ENCODE measurements at places on chromosomes 4 and X. TPM values are rescaled to one million over a fixed set of nuclear protein-coding genes. Genes with fewer than 3 reads are reported as not detected.
A peak's percentile ranks its signal among the peaks of the same experiment; 100 is the strongest.

DNA sequence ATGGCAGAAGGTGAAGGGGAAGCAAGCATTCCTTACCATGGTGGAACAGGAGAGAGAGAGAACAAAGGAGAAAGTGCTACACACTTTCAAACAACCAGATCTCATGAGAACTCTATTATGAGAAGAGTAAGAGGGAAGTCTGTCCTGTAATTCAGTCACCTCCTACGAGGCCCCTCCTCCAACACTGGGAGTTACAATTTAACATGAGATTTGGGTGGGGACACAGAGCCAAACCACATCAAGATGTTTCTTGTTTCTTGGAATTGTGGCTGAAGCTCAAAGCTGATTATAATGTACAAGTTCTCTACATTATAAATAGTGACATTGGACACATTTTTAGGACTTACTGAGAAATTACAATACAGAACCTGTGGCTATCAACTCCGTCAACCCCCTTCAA lies 29.5 kb upstream of the TAPT1 start:
- no peak for DNase-seq
- no peaks in the 10 kb centered on the region for H3K27me3 ChIP-seq
- no peak overlapping the region for H3K4me3 ChIP-seq

- no peaks in the 10 kb centered on the region for H3K36me3 ChIP-seq
- H3K4me3 ChIP-seq = no peak overlapping the region
- H3K27me3 ChIP-seq = no peaks in the 10 kb centered on the region
Observed at GRCh38 chr4:8836664-8837171, 34.9 kb downstream of the HMX1 start.

DNA sequence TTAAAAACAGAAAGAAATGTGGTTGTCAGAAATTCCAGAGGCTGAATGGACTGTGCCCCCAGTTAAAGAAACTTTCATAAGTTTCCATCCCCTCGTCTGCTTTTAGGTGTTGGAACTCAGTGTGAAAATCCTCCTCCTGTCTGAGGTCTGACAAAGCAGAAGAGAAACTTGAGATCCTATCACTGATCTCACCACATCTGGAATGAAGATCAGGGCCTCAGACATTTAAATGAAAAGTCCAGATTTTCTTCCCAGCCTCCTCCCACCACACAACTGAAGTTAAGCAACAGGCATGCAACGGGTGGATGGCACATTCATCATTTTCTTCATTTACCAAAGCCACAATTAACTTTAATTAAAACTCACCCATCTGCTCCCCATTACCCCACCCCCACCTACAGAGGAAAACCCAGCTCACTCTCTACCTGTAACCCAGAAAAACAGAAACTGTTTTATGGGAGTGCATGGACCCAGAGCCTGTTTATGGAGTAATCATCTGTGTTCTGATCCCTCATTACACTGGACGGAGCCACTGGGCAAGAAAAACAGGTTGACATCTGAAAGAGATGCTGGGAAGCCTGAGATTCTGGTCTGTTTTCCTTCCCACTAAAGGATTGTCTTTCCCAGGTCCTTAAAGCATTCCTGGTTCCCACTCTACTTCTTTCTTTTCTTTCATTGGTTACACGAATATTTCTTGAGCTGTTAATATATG lies 58.1 kb upstream of the HOPX start:
- no peak overlapping the region for H3K27ac ChIP-seq
- H3K36me3 ChIP-seq = no peaks in the 10 kb centered on the region
- H3K4me1 ChIP-seq = no peaks in the 10 kb centered on the region
- no peak for DNase-seq

GRCh38 chrX:12426420-12426819 lies 288.1 kb downstream of the FRMPD4 start:
- H3K4me1 ChIP-seq = no peaks in the 10 kb centered on the region
- H3K27ac ChIP-seq = no peak overlapping the region
- no peak overlapping the region for H3K4me3 ChIP-seq
- H3K27me3 ChIP-seq = no peaks in the 10 kb centered on the region

GRCh38 chr4:120010646-120011045 lies 56.0 kb downstream of the MAD2L1 start:
- no peak for DNase-seq
- no peaks in the 10 kb centered on the region for H3K36me3 ChIP-seq
- no peak overlapping the region for H3K4me3 ChIP-seq
- no peaks in the 10 kb centered on the region for H3K4me1 ChIP-seq
- no peak overlapping the region for H3K27ac ChIP-seq
- H3K27me3 ChIP-seq = no peaks in the 10 kb centered on the region

GRCh38 chr4:83709627-83710026 lies 173.7 kb downstream of the GPAT3 start:
- H3K36me3 ChIP-seq = no peaks in the 10 kb centered on the region
- no peak overlapping the region for H3K4me3 ChIP-seq
- peak; percentile 2 for DNase-seq
- no peak overlapping the region for H3K27ac ChIP-seq

DNA sequence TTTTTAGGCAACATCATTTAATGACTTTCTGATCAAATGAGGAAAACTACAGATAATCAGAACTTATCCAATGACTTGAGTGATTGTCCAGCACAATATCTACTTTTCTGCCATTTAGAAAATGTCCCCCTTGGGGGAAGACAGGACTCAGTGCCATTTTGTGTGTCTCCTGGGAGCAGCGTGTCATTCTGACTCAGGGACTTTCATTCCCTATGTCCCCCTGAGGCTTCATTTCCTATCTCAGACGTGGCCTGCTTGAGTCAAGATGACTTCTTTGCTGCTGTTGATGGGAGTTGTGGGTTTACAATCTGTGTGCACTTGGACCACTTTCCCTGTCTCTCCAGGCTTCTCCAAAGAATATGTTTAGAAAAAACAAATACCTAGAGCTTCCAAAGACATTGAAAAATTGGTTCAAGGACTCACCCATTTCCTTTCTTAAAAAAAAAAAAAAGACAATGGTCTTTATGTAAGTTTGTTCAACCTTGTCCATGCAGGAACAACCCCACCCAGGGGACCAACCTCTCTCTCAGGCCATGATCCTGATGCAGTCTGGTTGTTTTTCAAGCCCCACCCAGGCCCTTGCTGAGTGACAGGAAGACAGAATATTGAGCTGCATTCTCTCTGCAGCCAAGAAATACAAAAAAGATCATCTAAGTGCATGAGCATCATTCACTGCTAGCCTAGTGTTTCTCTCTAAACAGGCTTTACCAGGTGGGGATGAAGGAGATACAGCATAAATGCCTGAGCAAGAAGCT lies 34.3 kb upstream of the TMEM154 start:
- DNase-seq = no peak
- no peaks in the 10 kb centered on the region for H3K27me3 ChIP-seq
- H3K4me1 ChIP-seq = no peaks in the 10 kb centered on the region
- no peak overlapping the region for H3K4me3 ChIP-seq
- no peak overlapping the region for H3K27ac ChIP-seq

VCX gene
- total RNA-seq = not detected
